ENCODE measurements at places on chromosomes 12 and 14. TPM values are rescaled to one million over a fixed set of nuclear protein-coding genes. Genes with fewer than 3 reads are reported as not detected.

The PYM1 gene
- 93.9 TPM for total RNA-seq

The PMEL gene
- total RNA-seq, result 22.2 TPM

The STON2 gene
- total RNA-seq, result not detected

The ANKRD33 gene
- total RNA-seq, result not detected

The SLC5A8 gene
- total RNA-seq, result not detected

The KRT79 gene
- not detected for total RNA-seq

The NANOG gene
- total RNA-seq, result not detected

The GDF3 gene
- total RNA-seq, result not detected

GRCh38 chr14:47507861-47508260, 167.5 kb downstream of the MDGA2 start:
- DNase-seq, result no peak

DNA sequence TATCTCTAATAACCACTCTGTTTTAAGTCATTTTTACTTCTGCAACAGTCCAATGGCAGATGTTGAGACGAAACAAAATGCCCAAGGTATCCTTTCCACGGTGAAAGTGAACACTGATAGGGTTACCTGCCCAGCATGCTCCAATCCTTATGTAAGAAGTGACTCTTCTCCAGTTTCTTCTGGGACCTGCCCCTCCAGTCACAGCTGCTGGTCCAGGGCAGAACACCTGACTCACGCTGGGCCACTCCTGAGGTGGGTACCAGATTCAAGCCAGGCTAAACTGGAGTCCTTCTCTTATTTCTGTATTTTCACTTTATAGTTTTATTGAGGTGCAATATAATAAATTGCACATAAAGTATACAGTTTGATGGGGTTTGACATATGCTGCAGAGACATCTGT, 16.7 kb downstream of the NT5DC3 start:
- no peak for DNase-seq

DNA sequence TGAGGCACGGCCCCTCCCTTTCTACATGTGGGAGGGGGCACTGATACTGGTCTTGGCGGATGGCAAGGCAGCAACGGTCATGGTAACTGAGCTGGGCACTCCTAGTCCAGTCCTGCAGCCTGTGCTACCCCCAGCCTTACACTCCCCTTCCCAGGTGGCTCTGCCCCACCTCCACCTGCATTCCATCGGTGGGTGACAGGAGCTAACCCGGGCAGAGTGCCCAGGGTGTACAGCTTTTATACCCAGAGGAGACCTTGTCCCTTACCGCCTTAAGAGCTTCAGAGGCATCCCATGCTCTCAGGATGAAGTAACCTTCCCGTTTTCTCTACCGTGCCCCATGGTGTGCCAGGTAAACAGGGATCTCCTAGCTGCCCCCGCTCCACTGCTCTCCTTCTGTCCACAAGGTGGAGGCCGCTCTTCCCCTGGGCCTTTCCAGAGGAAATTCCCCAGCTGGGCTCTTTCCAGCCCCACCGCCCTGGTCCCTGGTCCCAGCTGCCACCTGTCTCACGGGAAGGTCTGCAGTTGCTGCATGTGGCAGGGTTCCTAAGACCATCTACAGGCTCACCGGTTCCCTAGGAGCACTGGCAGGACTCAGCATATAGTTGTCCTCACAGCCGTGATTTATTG, 20.5 kb downstream of the BRI3BP start:
- DNase-seq, result no peak

GRCh38 chr12:685388-685787, 22.1 kb upstream of the NINJ2 start:
- no peak for DNase-seq

GRCh38 chr14:95415993-95416392, 96.3 kb upstream of the CLMN start:
- no peak for DNase-seq

DNA sequence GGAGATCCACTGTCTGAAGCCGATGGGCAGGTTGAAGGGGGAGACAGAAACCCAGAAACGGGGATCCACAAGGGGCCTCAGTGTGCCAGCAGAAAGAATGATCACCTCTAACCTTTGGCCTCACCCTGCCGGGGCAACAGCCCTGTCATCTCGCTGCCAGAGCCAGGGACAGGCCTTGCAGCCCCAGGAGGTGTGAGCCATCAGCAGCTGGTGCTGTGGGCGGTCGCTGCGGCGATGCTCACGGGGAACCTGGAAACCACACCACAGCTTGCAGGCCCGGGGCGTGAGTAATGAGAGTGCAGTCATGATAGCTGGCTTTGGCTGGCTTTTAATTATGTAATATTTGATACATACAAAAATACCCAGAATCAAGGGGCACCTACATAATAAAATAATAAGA, 4.7 kb upstream of the TTC7B start:
- DNase-seq, result peak; percentile 44

- no peak for DNase-seq
Observed at GRCh38 chr12:48925304-48926011, at the start of gene FKBP11. Gene FKBP11 (minus strand): TSS chr12:48925492. CDS start chr12:48925428, 64 bp downstream.

- no peak for DNase-seq
Observed at GRCh38 chr12:91729543-91729942, 416.1 kb downstream of the BTG1 start.

DNA sequence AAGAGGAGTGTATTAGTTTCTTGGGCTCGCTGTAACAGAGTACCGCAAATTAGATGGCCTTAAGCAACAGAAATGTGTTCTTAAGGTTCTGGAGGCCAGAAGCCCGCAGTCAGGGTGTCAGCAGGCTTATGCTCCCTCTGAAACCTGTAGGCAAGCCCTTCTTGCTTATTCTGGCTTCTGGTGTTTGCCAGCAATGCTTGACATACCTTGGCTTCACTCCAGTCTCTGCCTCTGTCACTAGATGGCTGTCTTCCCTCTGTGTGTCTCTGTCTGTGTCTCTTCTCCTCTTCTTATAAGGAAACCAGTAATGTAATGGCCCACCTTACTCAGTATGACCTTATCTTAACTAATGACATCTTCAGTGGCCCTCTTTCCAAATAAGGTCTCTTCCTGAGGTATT, 85.1 kb downstream of the DERA start:
- DNase-seq, result peak; percentile 60

DNA sequence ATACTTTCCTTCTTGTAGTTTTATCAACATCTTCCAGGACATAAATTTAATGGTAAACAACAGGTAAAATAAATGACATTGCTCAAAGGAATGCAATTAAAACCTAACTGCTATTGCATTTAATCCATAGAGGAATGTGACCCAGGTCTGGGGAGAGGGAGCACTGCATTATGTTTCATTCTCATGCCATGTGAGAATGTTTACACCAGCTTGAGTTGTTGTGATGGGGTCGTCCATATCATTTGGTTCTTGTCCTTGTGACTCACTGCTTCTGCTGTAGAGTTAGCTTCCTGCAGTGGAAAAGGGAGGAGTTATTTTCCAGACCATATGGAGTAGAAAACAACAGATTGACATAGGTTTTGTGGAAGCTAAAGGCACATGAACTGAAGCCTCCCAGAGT, 129.3 kb upstream of the PMCH start:
- DNase-seq, result no peak

- no peak for DNase-seq
Observed at GRCh38 chr12:118166946-118167345, 31.0 kb downstream of the PEBP1 start.

DNA sequence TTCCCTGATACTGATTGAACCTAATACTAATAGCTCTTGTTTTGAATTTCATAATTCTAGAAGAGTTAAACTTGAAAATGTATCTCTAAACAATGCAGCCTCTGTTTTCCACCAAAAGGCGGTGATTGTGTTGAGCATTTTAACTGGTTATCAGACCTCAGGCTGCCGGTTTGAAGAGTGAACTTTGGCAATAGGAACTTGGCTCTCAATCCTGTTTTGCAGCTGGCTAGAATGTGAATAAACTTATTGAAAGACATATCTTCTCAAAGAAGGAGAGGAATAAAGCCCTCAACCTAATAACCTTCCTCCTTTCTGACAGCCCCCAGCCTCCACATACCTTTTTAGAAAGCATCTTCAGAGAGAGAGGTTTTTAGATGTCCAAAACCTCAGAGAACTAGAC, 105.4 kb downstream of the SRGAP1 start:
- no peak for DNase-seq

- no peak for DNase-seq
Observed at GRCh38 chr12:78269620-78270019, 438.9 kb downstream of the NAV3 start.

DNA sequence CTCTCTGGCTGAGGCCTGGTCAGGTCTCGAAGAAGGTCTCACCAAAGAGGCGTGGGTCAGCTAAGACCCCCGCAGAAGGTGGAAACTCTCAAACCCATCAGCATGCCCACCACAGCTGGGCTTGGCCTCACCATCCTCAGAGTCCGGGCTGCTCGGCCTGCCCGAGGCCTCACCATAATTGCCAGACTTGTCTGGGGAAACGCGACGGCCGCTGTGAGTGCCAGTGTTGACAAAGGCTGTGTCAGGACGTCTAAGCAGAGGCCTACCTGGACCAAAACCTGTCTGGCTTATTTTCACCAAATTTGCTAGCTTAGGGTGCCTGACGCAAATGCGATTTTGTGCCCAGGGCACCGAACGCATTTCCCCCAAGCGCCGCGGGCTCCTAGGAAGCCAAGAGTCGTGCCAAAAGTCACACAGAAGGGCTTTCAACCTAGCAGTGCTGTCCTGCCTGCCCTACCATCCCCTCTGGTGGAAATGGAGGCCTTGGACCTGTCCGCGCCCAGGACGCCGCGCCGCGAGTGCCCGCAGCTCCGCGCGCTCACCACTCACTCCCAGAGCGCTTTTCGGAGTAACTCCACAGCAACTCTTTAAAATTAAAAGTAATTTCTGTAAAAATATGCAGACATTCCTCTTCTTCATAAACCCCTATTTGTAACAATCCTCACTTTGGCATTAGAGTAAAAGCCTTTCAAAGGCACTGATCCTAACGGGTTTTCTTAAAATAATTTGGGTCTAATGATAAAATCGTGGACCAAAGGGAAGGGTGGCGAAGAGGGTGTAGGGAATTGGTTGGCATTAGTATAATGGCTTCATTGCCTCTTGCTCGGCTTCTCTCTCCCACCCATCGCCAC, 1.2 kb upstream of the ALX1 start:
- DNase-seq, result no peak

GRCh38 chr14:63603749-63604277, 37.9 kb downstream of the WDR89 start:
- DNase-seq, result peak; percentile 34

- DNase-seq, result no peak
Observed at GRCh38 chr12:4006743-4007142, 133.5 kb upstream of the PARP11 start.

DNA sequence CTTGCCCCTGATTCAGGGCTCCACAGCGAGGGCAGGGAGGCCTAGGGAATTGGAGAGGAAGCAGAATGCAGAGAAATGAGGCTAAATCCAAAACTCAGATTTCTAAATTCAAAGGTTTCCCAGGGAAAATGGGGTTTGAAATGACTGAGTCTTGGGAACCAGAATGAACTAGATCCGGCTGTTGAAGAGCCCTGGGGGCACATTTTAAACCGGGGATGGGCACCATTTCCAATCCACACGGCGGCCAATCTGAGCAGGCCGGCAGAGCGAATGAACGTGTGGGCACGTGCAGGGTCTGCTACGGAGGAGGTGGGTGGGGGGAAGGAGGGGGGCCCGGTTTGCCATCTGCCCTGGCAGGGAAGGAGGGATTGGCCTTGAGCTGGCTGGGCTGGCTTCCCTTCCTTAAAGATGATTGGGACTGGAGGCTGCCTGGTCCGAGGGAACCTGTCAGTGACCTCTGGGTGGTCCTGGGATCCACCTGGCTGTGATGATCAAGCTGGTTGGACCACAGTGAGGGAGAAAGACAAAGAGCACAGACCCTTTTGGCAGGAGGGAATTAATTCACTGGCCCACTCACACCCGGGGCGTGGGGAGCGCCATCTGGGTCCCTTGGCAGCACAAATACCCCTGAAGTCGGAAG, 161.0 kb downstream of the RBM19 start:
- peak; percentile 52 for DNase-seq

GRCh38 chr12:104627990-104628830, 171.5 kb downstream of the CHST11 start:
- DNase-seq, result no peak

- no peak for DNase-seq
Observed at GRCh38 chr12:28413460-28414109, 223.3 kb downstream of the CCDC91 start.

DNA sequence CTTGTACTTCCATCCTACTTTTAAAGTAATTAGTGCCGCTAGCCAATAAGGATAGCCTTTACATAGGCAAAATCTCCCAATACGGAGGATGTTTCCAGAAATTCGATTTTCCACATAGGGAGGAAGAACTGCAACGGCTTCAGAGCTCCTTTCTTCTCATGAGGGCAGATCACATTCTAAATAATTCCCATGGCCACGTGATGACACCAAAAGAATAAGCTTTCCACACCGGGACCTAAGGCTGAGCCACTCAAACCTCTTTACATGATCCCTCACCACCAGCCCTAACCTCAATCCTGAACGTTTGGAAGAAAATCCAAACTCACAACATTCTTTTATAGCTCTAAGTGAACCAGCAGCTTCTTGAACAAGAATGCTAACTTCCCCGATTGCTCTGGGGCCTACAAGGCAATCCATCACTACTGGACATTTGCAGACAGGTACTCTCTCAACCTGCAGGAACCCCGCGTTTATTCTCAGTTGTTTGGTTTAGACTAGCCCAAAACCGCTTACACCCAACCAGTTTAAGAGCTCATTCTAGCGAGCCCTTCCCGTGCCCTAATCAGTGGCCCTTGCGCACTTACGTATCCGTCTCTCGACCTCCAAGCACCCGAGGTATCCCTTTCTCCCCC, 884 bp downstream of the CAPRIN2 start:
- DNase-seq, result peak; percentile 54

Data from G401 (cell line).